ENCODE measurements at places on chromosomes 13 and 19. TPM values are rescaled to one million over a fixed set of nuclear protein-coding genes. Genes with fewer than 3 reads are reported as not detected.
A peak's percentile ranks its signal among the peaks of the same experiment; 100 is the strongest.

DNA sequence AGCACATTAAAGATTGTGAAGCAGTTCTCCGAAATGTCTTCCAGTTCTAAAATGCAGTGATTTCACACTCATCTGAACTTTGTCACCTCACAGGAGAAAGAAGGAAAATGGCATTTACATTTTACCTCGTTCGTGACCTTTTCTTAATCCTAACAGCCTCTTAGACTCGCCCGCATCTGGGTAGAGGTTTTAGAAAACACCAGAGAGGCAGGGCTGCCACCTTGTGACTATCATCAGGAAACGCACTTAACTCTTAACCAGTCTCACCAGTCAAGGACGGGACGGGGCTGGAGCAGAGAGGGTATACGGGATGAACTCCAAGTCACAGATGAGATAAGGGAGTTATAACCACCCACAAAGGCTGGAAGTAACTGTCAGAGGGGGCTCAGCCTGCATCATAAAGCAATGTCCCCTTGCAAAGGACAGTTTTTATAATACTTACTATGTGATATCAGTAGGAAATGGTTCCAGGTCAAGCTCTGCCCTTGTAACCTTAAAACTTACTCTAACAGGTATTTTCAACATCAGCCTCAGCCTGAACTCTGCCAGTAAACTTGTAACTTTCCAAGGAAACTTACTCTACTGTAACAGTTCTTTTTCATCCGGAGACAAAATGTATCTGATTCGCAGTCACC is 8.6 kb upstream of the CEACAM6 start:
- DNase-seq: no peak

Gene RFPL4A
- total RNA-seq: not detected

Gene TNFSF13B
- 1.4 TPM for total RNA-seq

GRCh38 chr13:94776956-94777355 is 64.6 kb upstream of the SOX21 start:
- DNase-seq: no peak

GRCh38 chr13:67080351-67080750 is 149.8 kb downstream of the PCDH9 start:
- DNase-seq: no peak

Gene TINCR
- not detected for total RNA-seq

DNA sequence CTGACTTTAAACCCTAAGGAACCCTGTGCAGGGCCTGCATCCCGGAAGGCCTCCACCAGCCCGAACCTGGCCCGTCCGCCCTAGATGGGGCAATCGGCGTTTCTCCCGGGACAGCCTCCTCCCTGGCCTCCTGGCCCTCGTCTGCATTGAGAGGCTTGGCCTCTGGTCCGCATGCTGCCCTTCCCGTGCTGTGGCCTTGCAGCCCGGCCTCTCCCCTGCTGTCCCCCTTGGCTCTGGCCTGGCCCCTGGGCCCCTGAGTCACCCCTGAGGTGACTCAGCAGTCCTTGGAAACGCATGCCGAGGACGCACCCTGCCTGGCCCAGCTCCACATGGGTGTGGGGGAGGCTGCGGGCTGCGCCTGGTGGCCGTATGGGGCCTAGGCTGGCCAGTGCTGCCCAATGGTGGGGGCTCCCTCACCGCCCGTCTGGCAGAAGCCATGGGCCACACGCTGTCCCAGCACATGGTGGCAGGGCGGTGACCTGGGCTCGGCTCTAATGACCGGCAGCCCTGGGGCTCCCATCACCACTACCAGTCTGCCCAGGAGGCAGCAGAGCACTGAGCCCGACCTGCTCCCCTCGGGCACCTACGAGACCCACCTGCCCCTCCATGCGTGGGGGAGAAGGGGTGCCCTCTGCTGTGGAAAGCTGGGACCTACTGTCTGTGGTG is 25.7 kb downstream of the SH3GL1 start:
- DNase-seq: peak; percentile 93

DNA sequence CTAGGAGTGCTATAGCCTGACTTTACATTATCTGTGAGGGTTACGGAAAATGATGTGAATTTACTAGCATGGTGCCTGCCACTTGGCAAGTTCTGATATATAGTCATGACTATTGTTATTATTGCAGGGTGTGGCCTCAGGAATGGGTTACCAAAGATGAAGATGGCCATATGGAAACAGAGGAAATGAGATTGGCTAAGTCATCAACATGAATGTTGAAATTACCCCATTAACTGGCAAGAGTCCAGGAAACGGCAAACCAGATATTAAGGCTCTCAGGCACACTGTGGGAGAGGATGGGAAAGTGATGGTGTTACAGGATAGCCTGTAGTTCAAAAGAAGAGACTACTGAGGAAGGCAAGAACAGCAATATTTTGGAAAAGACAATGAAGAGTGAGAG is 183.3 kb downstream of the KCNRG start:
- DNase-seq: no peak

GRCh38 chr13:100646030-100646673 is 28.4 kb downstream of the TMTC4 start:
- no peak for DNase-seq

- DNase-seq: no peak
Measured at GRCh38 chr13:105638426-105638825, 897.0 kb downstream of the EFNB2 start.

DNA sequence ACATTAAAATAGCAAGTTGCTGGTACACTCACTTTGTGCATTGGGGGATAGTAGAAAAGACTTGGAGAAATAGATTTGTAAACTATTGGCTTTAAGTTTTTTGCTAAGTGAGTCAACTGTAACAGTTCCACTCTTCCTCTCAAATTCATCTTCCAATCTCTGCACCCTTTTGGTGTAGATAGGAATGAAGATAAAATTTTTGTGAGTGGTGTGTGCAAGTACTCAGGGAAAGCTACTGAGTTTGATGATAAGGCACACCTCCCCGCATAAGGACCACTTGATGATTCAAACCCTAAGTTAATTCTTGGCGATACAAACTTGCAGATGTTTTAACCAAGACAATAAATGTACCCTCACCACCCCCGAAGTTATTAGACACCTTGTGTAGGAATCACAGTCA is 168.3 kb upstream of the SLITRK1 start:
- no peak for DNase-seq

DNA sequence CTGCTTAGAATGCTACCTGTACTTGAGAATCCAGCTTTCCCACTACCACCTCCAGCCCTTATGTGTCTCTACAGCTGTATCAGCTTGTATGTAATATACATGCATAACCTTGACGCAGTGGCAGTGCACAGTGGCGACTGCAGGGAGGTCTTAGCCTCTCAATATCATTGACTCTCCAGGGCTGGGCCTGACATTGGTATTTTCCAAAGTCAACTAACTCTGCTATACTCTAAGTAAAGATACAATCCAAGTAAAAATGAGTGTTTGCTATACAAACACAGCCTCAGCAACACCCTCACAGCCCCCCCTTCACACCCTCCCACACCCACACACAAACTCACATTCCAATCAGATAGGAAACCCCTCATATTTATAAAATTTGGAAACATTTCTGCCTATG is 6.7 kb upstream of the UBL3 start:
- DNase-seq: no peak

GRCh38 chr19:58274771-58275201 is 4.0 kb upstream of the ZNF8 start:
- no peak for DNase-seq

DNA sequence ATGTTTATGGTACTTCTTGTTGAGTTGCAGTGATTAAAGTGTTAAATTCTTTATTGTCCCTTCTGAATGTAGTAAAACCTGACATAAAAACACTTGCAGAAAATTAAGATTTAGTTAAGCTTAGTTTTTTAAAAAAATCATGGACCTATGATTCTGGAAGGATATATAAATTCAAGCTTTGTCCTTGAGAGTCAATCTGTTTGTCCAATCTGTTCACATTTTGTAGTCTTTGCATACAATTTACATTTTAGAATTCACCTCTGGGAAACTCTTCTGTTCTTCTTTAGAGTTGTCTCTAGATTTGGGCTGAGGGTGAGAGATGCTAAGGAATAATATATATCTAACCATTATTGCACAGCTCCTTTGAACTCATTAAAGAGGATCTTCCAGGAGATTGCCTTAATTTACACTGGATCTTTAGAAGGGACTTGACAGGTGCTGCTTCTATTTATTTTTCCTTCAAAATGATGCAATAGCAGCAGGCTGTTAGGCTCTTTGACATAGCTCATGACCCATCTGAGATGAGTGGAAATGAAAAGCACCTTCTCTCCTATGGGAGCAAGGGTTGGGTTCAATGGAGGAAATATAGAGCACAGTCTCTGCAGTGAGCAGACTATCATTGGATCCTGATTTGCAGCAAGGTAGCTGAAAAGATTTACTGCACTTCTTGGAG is 433.9 kb downstream of the GPC6 start:
- no peak for DNase-seq

GRCh38 chr13:111202745-111203144 is 87.6 kb downstream of the ARHGEF7 start:
- peak; percentile 69 for DNase-seq

DNA sequence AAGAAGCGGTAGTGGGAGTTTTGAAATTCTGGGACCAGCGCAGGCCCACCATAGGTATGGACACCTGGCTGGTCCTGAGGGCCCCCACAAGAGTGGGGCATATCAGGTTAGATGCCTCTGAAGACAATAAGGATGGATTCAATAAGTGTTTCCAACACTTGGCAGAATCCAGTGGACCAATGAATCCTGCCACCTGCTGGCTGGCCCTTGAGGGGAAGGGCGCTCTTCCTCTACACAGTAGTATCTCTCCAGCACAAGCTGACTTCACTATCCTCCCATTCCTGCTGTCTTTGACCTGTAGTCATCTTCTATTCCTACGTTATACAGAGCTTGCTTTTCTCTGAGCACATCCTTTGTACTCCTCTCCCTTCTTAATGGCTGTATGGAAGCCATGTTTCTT is 199.7 kb upstream of the TSHZ3 start:
- DNase-seq: no peak

DNA sequence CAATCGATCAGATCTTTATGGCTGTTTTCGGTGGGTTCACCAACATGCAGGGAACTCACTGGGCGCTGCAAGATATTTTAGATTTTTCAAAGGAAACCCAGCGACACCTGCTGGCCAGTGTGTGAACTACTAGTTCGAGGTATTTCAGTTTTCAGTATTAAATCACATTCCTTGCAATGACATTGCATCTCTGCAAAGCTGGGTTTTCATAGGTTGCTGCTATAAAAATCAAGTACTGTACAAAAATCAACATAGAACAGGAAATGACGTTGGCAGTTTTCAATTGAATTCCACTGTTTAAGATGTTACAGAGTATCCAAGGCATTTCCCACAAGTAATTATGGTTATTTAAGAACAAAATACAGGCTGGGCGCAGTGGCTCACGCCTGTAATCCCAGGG is 17.6 kb downstream of the LIG1 start:
- peak; percentile 79 for DNase-seq

- no peak for DNase-seq
Measured at GRCh38 chr19:50428772-50429463, 3.8 kb upstream of the MYBPC2 start.

- DNase-seq: peak; percentile 67
Measured at GRCh38 chr13:27374650-27375049, 49.8 kb upstream of the GTF3A start.

All from right atrium auricular region (tissue), 2 donors.